NCI-H1105 treated with DMSO at 0.1 percent for 48 hours (cell line): ENCODE measurements at places on chromosomes 11 and 22.

DNA sequence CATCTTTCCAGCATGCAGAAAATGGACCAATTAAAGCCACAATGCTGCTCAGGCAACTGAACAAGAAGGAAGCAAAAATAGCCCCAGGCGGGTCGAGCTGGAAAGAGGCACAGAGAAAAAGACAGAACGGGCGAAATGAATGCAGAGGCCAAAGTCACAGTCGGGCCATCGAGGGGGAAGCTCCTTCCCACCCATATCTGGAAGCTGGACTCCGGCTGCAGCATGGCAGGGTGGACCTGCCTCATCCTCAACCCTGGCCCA lies 58.6 kb upstream of the PRDM11 start:
- no peak for DNase-seq

DNA sequence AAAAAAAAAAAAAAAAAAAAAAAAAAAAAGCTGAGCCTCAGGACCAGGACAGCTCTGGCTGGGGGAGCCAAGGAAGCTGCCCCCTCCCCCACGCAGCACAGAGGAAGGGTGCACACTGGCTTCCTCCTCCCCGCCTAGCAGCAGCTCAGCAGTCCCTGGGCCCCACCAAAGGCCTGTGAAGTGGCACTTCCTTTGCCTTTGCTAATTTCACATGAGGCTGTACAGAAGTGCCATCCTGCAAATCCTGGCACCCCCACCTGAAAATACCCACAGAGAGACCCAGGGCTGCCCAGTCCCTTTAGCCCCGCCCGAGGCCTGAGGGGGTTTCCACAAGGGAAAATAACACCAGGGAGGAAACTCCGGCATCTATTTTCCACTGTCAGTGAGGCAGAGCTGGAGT lies 3.9 kb downstream of the RHOG start:
- no peak for DNase-seq

DNA sequence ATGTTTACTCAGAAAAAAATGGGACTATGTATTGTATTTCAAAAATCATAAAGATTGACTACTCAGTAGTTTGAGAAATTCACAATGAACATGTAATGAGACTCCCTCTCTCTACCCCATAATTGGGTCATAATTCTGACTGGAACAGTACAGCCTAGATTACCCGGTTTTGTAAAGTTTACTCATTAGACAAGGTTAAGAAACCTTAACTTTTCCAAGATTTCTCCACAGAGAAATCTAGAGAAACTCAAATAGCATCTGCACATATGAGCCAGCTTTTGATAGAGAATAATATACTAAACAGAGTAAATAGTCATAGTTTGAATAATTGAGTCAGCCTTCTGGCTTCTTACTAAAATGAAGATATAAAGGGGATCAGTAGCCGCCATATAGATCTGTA lies 331.1 kb upstream of the MPPED2 start:
- no peak for DNase-seq

DNA sequence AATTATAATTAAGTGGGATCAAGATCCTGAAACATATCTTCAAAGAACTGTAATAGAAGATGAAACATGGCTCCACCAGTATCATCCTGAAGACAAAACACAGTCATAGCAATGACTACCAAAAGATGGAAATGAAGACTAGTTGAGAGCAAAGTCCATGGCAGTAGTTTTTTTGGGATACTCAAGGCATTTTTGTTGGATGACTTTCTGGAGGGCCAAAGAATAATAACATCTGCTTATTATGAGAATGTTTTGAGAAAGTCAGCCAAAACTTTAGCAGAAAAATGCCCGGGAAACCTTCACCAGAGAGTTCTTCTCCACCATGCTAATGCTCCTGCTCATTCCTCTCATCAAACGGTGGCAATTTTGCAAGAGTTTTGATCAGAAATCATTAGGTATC lies 809.4 kb upstream of the RAG2 start:
- DNase-seq = no peak
